ENCODE measurements at places on chromosomes 5 and 9.

DNA sequence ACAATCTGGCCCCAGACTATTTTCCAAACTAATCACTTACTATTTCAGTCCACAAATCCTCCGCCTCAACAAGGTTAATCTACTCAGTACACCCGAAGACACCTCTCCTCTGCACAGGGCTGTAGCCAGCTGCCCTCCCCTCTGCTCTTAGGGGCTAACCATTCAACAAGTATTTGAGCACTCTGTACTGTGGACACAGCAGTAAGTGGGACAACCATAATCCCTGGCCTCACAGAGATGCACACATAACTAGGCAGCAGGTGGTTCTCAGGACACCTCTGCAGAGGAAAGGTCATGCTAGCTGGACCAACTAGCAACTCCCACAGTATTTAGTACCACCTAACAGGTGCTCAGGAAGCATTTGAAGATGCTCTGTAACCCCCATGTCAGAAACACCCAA lies 5.5 kb downstream of the CAMSAP1 start:
- no peak for DNase-seq

DNA sequence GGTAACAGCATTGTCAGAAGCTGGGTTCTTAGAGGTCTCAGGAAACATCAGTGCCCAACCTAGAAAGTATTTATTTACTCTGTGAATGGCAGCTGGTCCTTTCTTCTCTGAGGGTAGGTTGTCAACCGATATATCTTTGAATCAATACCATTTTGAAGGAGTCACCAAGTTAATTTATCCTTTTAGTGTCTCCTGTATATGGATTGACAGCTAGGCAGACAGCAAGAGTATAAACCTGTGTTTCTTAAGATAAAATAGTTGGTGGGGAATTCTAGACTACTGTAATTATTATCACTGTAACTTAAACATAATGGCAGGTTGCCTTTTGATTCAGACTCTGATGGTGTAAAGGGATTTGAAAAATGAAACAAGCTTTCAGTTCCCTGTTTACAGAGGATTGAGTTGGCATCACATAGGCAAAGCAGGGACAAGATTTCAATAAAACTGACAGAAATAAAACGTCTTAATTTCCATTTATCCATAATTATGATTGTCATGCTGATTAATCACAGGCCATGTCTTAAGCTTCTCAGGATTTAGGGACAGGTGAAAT lies 190.8 kb upstream of the HAPLN1 start:
- DNase-seq, result no peak

DNA sequence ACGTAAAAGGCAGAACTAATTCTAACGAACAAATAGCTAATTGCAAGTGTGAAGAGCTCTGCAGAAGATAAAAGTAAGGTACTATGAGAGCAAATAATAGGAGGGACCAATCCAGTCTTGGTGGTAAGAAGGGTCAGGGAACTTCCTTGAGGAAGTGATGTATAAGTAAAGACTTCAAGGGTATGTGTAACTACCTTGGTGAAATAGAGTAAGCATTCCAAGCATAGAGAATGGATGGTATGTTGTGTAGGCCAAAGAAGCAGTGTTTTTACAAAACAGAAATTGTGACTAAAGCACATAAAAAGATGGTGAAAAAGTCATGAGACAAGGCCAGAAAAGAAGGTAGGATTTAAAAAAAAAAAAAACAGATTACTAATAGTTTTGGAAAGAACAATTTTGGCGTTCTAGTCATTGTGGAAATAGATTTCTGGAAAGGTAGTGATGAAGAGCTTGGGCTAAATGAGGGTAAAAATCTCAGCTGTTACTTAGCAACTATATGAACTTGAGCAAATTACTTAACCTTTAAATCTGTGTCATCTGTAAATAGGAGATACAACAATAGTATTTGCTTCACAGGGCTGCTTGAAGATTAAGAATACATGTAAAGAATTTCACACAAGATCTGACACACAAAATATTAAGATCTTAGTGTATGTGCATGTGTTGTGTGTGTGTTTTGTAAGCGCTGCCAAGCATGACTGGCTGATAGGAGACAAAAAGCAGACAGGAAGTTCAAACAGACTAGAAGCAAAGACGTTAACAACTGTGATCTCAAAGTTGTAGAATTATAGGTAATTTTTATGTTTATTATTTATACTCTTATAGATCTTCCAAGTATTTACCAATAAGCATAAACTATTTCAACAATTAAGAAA lies 73.5 kb downstream of the NR6A1 start:
- DNase-seq, result no peak

DNA sequence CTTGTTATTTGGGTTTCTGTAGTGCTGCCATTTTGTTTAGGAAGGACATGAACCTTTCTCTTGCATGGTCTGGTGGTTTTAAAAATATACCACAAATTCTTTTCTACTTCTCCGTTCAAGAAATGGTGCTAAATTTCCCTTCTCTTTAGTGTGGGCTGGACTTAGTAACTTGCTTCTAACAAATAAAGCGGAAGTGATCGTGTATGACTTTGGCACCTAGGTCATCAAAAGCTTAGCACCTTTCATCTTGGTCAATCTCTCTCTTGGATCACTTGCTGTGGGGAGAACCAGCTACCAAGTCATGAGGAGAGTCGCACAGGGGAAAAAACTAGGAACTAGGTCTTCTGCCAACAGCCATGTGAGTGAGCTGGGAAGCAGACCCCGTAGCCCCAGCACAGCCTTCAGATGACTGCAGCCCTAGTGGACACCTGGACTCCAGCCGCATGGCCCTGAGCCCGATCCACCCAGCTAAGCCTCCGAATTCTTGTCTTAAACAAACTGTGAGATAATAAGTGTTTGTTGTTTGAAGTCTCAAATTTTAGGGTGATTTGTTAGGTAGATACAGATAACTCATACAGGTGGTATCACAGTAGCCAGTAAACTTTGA lies 87.7 kb upstream of the CKMT2 start:
- no peak for DNase-seq

DNA sequence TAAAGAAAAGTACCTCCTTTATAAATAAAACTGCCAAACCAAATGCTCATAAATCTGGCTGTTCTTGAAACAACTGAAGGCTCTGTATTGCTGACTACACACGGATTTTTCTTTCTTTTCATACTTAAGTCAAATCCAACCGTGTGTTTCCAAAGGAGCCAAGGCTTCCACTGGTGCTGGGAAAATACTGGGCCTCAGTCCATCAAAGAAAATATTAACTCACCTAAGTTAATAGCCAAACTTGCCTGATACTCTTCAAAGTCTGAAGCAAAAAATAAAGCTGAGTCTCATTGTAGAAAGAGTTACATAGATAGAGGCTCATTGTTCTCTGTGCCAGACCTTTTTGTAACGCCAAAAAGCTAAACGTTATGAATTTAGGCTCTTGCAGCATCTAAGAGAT lies 350.4 kb upstream of the CDH9 start:
- DNase-seq, result no peak

DNA sequence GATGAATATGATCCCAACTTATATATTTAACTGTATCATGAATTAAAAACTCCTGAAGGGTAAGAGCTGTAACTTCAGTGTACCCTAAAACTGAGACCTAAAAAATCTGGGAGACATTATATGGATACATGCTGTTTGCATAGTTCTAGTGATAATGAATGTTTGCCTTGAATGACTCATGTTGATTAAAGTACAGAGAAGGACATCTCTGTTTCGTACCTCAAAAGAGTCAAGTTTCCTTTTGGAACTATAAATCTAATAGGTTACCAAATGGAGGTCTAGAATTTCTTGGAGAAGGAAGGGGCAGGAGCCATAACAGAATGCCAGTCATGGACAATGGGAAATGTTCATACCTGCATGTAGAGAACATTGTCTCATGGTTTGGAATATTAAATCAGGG lies 168.1 kb downstream of the SNCAIP start:
- no peak for DNase-seq

DNA sequence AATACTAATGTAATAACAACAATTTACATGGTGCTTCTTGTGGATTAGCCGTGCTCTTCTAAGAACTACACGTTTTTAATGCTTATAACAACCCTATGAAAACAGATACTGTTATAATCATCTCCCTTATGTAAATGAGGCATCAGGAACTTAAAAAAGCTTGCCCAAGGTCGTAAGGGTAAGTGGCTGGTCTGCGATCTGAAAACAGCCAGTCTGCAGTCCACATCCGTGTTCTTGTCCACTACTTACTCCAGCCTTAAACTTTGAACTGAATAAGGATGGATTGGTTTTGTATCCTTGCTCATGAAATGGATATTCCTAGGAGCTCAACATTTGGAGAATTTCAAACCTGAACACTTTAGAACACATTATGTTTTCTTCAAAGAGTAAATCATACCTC lies 26.7 kb downstream of the PAM start:
- DNase-seq, result no peak

- no peak for DNase-seq
Measured at GRCh38 chr9:75672478-75672877, 218.0 kb upstream of the PCSK5 start.

GRCh38 chr9:120571443-120572257 lies 8.3 kb downstream of the CDK5RAP2 start:
- DNase-seq, result peak; percentile 84

DNA sequence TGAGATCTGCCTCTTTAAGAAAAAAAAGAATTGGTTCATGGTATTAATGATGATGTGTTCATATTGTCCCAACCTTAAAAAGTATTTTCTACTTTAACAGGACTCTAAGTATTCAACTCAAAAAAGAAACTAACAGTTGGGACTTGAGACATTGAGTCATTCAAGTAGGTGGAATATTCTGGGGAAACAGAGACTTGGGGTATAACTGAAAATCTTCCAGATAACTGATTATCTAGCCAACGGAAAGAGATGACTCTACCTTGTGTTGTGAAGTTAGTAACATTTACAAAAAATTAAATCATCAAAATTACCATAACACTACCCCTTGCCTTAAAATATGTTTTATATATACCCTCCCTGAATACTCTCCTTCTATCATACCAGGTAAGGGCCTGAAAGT lies 19.1 kb downstream of the OXCT1 start:
- no peak for DNase-seq

GRCh38 chr9:131651599-131651998 lies 88.3 kb downstream of the RAPGEF1 start:
- DNase-seq, result no peak

- DNase-seq, result no peak
Measured at GRCh38 chr5:102090770-102091169, 205.3 kb downstream of the SLCO4C1 start.

DNA sequence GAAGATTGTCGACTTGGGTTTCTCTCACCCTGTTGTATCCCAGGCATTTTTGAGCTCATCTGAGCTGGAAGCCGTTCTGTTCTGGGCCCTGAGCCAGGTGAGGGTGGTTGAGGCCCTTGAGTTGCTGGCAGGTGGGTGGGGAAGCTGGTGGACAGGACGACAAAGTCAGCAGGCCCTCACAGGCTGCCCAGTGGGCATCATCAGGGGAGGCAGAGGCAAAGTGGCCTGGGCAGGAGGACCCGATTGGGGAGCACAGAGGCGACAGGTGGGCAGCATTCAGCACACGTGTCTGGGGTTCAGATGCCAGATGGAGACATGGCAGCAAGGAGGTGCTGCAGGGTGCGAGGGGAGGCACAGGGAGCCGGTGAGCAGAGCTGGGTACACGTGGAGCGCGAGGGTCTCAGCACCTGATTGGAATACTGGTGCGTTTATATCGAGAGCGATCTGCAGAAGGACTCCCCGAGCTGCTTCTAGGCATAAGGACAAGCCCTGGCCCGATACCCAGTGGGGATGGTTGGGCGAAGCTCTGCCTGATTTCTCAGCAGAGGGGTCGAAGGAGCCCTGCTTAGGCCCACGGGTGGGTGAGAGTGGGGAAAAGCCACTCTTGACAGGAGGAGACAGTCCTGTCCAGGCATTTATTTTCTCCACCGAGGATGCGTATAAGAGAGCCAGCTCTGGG lies 49.0 kb upstream of the SUSD3 start:
- no peak for DNase-seq

- DNase-seq, result no peak
Measured at GRCh38 chr5:67316695-67317094, 120.1 kb upstream of the CD180 start.

DNA sequence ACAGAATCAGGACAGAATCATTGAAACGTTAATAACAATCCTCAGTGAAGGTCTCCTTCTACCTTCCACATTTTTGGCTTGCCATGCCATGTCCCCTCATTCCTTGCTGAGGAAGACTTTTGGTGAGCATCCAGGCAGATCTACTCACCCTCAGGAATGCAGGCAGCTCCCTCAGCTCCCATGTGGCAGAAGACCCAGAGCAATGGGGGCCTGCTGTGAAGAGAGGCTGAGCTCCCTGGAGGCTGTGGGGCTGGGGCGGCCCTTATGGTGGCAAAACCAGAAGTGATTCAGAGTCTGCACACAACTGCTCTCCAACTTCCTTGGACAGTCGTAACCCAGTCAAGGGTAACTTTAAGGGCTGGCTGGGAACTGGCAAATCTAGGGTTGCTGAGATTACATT lies 247.2 kb upstream of the EFNA5 start:
- no peak for DNase-seq

- no peak for DNase-seq
Measured at GRCh38 chr9:36676778-36677485, 104.2 kb downstream of the MELK start.

- peak; percentile 13 for DNase-seq
Measured at GRCh38 chr5:142015781-142016533, 3.1 kb upstream of the GNPDA1 start.

DNA sequence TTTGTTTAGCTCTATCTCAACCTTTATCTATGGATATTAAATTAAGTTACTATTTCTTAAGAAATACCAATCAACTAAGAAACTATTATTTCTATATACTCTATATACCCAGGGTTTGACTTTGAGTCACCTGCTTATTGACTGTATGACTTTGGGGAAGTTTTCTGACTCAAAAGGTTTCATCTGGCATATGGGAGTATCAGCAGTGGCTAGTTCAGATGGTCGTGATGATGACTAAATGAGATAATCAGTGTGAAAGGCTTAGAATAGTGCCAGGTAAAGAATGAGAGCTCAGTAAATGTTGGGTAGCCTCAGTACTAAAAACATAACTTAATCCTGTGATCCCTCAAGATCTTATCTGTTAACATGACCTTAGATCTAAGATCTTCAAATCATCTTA lies 179.7 kb upstream of the ISL1 start:
- DNase-seq, result no peak
